ENCODE measurements at places on chromosomes 2 and 18.

DNA sequence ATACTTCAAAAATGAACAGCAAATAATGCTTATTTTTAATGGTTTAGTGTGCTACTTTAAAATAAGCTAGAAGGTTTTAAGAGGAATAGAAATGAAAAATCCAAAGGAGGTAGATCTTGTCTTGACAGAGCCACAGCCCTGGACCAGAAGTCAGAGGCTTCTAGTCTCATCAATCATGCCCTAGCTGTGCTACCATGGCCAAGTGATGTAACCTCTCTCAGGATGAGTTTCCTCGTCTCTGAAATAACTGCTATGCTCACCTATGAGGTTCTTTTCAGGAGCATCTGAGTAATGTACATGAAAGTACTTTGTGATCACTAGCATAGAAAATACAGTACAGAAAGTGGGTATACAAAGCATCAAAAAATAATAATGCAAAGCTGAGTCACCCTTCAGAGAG lies 248.4 kb downstream of the PID1 start:
- DNase-seq: no peak

DNA sequence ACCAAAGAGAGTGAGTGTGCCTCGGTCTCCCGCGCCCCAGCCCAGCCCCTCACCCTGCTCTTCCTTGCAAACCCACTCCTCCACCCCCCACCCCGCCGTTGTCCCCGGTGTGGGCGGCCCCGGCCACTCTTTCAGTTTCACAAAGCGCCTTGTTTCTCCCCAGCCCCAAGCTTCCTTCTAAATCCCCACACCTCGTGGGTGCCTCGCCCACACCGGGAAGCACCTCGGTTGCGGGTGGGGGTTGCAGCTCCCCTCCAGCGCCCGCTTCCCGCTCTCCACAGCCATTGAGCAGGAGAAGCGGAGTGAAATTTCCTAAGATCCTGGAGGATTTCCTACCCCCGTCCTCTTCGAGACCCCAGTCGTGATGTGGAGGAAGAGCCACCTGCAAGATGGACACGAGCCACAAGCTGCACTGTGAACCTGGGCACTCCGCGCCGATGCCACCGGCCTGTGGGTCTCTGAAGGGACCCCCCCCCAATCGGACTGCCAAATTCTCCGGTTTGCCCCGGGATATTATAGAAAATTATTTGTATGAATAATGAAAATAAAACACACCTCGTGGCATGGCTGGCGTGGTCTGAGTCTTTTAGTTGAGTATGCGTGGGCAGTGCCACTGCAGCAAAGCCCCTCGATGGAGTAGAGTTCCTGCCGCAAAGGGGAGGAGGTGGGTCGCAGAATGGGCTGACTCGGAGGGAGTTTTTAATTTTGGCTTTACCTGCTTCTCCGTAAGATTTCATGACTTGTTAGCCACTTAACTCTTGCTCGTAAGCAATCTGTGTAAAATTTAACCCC lies 848 bp downstream of the TMSB10 start:
- DNase-seq: no peak

GRCh38 chr2:216064665-216065064 lies 16.9 kb downstream of the PECR start:
- DNase-seq: no peak

- peak; percentile 84 for DNase-seq
Measured at GRCh38 chr18:12307701-12308385, at the start of gene TUBB6. TSS of gene TUBB6 (plus strand) at chr18:12308241. CDS start at chr18:12308293, 52 bp downstream.

GRCh38 chr18:23416298-23416697 lies 36.8 kb upstream of the RIOK3 start:
- DNase-seq: no peak

DNA sequence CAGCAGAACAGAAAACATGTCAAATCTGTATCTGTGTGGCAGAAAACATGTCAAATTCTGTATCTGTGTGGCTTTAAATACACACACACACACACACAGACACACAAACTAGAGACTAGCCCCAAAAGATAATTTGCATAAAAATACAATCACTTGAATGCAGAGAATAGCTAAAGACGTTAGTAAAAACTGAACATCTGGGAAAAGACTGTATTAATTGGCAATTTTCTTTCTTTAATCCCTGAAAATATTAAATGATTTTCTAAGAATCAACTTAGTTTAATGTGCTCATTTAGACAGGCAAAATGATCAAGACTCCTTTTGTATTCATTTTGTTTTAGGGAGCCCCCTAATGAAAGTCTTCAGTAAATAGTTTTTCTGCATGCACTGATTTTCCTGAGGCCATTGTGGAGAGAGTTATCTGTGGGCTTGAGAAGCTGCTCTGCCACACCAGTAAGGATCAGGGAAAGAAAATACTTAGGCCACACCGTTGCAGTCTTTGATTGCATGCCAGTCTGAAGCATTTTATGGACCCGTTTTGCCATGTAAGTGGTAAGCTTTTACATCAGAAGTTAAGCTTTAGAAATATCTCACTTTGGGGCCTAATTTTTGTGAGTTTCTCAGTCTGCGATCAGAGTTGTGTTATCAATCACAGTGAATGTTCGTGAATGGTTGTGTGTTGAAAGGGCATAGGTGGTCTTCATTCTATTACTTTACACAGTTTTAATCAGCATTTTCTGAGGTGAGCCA lies 2.2 kb downstream of the SPATS2L start:
- peak; percentile 44 for DNase-seq

- no peak for DNase-seq
Measured at GRCh38 chr18:26700201-26700600, 151.8 kb upstream of the KCTD1 start.

DNA sequence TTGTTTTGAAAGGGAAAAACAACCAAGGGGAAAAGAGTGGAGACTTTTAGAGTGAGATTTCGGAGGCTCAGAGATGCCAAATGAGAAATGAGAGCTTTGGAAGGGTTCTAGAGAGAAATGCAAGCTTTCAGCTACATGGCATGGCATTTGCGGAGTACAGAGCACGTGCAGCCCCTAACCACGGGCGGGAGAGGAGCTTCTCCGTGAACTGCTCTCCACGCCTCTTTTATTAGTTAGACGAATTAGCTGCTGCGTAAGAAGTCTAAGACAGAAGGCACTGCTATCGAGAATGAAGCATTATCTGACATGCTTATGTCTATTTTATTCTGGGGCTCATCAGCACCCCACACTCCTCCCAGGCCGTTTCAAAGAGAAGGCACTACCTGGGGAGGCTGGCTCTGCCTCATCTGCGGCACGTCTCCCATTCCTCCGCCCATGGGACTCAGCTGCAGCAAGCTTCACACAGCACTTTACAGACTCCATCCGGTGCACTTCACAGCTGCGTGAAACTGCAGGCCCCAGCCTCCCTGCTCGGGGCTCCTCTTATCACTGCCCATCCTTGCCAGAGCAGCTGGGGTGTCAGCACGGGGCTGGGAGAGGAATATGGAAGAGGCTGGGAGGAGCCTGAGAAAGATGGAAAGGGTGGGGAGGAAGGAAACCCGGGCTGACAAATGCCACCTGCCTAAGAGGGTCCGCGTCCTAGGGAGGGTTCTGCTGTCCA lies 207.3 kb upstream of the APCDD1 start:
- DNase-seq: peak; percentile 18

DNA sequence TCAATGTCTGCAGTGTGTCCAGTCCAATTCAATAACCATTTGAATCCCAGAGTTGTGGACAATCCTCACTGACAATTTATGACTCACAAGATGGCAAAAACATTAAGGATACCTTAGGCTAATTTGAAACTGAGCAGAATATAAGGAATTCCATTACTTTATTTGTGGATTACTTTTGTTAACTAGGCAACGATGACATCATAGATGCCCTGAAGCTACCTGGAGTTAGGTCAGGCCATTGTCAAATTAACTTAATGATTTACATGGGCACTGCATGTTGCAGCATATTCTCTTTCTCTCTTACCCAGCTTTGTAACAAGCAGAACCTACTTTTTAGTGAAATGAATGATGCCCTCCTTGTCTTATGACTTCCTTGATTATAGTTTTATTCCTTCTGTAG lies 100.0 kb upstream of the CDCA7 start:
- no peak for DNase-seq

GRCh38 chr2:241752689-241753276 lies 18.4 kb downstream of the D2HGDH start:
- no peak for DNase-seq

- DNase-seq: no peak
Measured at GRCh38 chr18:56042915-56043536, 455.0 kb upstream of the TCF4 start.

- no peak for DNase-seq
Measured at GRCh38 chr18:79405019-79405780, 9.5 kb downstream of the NFATC1 start.

DNA sequence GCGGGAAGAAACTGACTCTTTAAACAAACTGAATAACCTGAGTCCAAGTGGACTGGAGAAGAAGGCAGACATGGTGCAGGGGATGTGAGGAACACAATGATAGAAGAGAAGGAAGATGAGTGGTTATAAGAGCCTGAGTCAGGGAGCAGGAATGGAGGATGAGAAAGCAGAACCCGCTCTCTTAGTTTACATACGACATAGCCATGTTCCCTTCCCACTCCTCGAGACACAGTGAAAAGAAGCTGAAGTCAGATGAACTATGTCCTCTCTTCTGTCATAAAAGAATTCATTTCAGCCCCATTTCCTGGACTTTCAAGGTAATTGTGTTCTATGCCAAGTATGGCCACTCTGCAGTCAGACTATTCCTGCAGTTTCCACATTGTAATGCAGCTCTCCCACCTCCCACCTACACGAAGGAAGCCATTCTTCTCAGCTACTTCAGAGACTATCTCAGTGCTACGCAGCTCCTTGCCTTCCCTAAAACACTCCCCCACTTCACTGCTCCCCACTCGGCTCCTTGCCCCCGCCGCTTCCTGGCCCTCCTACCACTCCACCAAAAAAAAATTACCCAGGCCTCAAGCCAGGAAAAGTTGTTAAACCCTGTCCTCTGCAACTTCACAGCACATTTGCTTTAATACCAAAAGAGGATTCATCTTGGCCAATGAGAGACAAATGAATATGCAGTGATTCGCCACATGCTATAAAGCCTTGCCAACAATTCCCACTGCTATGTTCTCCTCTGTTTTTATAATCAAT lies 323.4 kb upstream of the EPHA4 start:
- DNase-seq: peak; percentile 39

- DNase-seq: peak; percentile 44
Measured at GRCh38 chr2:168449419-168449818, 6.7 kb upstream of the CERS6 start.

- no peak for DNase-seq
Measured at GRCh38 chr2:212538305-212539071, at the start of gene ERBB4. TSS of gene ERBB4 (minus strand) at chr2:212538802. CDS start at chr2:212538530, 272 bp downstream.

DNA sequence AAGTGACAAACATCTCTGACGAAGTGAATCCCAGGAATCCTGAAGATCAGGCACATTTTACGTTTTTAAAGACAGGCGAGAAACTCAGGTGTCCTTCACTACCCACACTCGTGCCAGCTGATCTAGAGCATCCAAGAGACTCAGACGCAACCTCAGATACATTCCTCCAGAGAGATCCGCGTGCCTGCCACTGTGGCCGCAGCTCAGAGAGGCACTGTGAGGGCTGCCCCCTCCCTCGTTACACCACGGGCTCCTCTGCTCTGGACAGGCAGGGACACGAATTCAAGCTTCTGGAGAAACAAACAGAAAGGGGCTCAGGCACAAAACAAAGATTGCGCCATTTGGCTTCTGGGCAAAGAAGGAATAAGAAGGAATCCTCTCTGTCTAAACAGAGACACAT lies 268.0 kb downstream of the HDAC4 start:
- no peak for DNase-seq

GRCh38 chr2:130327703-130328527 lies 14.8 kb upstream of the IMP4 start:
- peak; percentile 31 for DNase-seq

DNA sequence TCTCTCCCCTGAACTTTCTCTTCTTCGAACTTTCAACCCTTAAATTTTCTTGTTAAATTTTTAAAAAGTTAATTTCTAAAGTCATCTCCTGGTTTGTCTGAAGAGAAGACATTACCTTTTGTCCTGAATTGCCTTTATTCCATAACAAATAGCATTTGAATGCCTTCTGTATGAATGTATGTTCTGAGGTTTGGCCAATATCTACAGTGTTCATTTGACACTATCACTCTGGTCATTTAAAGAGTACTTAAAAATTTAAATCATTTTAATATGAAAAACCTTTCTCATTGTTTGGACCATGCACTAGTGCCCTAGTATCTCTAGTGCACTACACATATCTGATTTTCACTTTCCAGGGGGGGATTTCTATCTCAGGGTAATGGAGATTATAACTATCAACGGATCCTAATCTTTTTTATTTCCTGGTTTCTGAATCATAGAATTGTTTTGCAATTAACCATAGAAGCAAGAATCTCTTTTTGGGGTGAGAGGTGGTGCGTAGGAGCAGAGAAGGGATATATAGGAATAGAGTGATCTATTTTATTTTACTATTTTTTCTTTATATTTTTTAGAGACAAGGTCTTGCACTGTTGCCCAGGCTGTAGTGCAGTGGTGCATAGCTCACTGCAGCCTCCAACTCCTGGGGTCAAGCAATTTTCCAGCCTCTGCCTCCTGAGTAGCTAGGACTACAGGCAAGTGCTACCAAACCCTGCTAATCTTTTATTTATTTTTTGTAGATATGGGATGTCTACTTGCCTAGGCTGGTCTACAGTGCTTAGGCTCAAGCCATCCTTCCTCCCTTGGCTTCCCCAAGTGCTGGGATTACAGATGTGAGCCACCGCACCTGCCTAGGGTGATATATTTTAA lies 25.5 kb downstream of the TANC1 start:
- DNase-seq: no peak

- DNase-seq: no peak
Measured at GRCh38 chr2:156706576-156706975, 270.4 kb downstream of the GPD2 start.

GRCh38 chr2:94993176-94994062 lies 32.1 kb upstream of the MAL start:
- no peak for DNase-seq

DNA sequence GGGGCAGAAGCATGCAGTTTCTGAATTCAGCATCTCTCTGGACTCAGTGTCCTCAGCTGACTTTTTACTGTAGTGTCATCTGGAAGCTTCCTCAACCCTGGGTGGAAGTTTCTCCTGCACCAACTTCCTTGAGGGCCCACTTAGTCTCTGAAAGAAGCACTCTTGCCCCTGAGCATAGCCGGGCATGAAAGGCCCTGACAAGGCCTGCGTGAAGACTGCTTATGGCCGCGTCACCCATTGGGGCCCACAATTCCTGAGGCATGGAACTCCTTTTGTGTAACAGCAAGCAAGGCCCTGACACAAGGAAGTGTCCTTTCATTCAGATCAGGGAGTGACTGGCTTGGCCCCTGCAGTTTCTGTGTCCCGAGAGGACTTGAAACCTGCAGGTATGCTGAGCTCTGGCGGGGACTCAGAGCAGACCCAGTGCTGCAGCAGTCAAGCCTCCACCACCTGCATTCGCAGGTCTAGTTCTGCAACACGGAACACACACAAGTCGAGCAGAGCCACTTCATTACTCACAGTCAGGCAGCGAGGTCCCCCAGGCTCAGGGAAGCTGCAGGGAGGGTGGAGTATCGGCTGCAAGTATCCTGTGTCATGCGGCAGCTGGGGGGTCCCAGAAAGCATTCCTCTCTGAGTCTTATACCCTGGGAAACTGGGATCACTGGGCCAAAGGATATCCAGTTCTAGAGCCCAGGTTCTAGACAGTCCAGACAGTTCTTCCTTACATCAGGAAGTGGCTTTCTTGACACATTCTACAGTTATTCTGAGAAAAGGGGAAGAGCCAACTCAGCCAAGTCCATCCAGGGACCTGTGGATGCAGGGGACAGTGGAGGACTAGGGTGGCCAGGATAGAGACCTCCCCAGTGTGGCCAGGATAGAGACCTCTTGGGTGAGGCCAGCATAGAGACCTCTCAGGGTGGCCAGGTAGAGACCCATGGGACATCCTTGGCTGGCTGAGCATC lies 35.6 kb upstream of the PRLH start:
- DNase-seq: no peak

GRCh38 chr2:85905187-85905666 lies 16.4 kb upstream of the ST3GAL5 start:
- DNase-seq: peak; percentile 89

Measured in fibroblast of pulmonary artery (primary cell).